ENCODE measurements at places on chromosomes 12 and 14.

DNA sequence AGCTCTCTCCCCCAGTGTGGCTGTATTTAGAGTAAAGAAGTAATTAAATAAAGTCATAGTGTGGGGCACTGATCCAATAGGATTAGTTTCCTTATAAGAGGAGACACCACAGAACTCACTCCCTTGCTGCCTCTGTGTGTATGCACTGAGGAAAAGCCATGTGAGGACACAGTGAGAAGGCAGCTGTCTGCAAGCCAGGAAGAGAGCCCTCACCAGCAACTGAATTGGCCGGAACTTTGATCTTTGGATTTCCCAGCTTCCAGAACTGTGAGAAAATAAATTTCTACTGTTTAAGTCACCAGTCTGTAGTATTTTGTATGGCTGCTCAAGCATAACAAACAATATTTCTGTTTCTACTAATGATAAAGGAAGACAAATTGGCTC lies 368.7 kb upstream of the PRICKLE1 start:
- DNase-seq: no peak

DNA sequence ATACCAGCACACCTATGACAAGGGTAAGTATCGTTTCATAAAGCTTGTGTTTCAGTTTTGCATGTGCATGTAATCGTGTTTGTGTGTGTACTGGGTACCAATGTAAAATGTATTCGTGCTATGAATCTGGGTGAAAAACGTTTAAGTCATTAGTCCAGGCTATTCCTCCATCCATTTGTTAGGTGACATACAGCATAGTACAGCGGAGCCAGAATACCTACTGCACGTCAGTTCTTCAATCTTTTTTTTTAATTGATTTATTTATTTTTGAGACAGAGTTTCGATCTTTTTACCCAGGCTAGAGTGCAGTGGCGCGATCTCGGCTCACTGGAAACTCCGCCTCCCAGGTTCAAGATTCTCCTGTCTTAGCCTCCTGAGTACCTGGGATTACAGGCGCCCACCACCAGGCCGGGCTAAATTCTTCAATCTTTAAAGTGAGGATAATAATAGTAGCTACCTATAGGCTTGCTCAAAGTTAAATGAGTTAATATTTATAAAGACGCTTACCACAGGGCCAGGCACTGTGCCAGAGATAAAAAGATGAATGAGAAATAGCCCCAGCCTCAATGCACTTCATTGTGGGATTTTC lies 661 bp upstream of the RPS26 start:
- no peak for DNase-seq

- DNase-seq: no peak
Observed at GRCh38 chr12:25755136-25755970, 202.3 kb upstream of the LMNTD1 start.

- no peak for DNase-seq
Observed at GRCh38 chr12:64500394-64500793, 48.5 kb downstream of the TBK1 start.

DNA sequence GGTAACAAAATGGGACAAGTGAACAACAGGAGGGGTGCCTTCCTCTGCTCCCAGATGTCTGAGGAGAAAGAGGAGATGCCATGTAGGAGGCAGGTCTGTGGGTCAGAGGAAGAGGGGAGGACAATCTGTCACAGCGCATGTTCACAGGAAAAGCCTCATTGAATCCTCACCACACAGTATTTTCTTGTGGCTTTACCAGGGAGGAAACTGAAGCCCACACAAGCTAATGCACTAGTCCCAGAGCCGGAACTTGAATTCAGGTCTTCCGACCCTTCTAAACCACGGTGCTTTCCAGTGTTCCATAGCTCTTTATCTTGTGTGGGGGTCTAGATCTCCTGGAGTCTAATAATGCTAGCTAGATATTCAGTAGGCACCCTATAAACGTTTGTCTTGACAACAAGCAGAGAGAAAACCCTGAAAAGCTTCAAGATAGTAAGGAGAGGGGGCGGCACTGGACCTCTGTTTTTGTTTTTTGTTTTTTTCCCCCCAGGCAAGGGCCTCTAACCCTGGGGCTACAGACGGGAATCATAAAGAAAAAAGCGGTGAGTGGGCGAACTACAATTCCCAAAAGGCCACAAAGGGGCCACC lies 371 bp upstream of the SHMT2 start:
- no peak for DNase-seq

- no peak for DNase-seq
Observed at GRCh38 chr12:70831543-70831942, 89.0 kb downstream of the PTPRR start.

- no peak for DNase-seq
Observed at GRCh38 chr12:50927356-50927755, 25.0 kb upstream of the HIGD1C start.

DNA sequence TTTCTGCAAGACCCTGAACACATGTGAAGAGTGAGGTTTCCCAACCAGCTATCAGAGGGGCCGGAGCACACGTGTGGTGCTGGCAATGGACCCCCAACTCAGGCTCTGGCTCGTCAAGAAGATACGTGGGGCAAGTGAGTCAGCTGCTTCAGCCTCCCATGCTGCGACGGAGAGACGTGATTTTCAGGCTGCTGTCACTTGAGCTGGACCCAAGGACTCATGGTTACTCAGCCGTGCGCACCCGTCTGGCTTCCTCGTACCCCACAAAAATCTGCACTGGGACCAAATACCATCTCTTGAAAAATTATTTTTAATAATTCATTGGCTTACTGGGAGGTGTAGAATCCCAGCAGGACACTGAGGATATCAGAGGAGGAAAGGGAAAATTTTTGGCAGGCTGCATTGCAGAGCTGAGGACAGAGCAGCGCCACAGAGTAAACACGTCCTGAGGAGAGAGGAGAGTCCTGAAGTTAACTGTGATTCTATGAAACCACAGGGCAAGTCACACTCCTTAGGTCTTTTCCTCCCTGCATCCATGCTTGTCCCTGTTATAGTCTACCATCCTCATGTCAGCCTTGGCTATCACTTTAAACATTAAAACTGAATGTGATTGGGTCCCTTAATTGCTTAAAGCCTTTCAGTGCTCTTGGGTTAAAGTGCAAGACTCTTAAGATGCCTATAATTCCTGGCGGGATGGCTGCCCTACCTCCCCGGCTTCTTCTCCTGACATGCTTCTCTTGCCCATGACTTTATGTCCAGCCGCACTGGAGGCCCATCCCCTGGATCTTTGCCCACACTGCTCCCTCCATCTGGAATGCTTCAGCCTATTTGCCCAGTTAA lies 95.3 kb upstream of the SLC35F4 start:
- no peak for DNase-seq

GRCh38 chr14:71070169-71070568 lies 162.9 kb downstream of the PCNX1 start:
- DNase-seq: no peak

DNA sequence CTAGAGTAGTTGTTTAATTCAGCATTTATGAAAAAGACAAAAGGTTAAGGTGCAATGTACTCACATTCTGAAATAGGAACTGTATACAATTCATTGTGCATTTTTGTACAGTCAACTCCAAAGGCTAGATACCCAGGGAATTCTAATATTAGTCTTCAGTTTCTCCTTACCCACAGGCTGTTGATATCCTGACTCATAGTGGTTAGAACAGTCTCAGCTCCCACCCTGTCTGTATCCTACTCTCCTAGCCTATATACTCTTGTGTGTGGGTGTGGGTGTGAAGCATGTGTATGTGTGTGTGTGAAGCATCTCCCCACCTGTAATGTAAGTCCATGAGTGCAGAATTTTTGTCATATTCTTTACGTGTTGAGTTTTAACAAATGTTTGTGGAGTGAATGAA lies 229.5 kb downstream of the NAV3 start:
- DNase-seq: no peak

- no peak for DNase-seq
Observed at GRCh38 chr12:121181181-121181580, 28.7 kb upstream of the P2RX4 start.

GRCh38 chr12:123986374-123986965 lies 13.5 kb downstream of the ZNF664 start:
- no peak for DNase-seq

- DNase-seq: no peak
Observed at GRCh38 chr14:106846218-106846617, 1319.8 kb downstream of the TMEM121 start.

DNA sequence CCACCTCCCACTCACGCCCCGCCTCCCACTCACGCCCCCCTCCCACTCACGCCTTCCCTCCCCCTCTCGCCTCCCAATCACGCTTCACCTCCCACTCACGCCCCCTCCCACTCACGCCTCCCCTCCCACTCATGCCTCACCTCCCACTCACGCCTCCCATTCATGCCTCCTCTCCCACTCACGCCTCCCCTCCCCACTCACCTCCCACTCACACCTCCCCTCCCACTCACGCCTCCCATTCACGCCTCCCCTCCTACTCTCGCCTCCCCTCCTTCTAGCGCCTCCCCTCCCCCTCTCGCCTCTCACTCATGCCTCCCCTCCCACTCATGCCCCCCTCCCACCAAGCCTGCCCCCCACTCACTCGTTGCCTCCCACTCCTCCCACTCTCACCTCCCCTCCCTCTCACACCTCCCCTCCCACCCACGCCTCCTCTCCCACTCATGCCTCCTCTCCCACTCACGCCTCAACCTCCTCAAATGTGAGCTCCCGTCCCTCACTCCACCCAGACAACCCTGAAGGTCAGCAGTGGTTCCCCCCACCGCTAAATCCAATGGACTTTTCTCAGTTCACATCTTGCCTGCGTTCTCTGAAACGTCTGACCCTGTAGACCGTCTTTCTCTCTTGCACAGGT lies 39.8 kb downstream of the TMEM63C start:
- DNase-seq: no peak

GRCh38 chr12:19841451-19841850 lies 402.2 kb downstream of the AEBP2 start:
- no peak for DNase-seq

GRCh38 chr14:93112891-93113677 lies 2.6 kb downstream of the ITPK1 start:
- peak; percentile 65 for DNase-seq

GRCh38 chr12:45415393-45415817 lies 199.5 kb downstream of the ANO6 start:
- DNase-seq: no peak

GRCh38 chr14:101489092-101489760 lies 72.1 kb upstream of the DIO3 start:
- no peak for DNase-seq

- no peak for DNase-seq
Observed at GRCh38 chr12:111664961-111665865, 20.5 kb downstream of the BRAP start.

- no peak for DNase-seq
Observed at GRCh38 chr12:44519931-44520330, 356.2 kb downstream of the NELL2 start.

DNA sequence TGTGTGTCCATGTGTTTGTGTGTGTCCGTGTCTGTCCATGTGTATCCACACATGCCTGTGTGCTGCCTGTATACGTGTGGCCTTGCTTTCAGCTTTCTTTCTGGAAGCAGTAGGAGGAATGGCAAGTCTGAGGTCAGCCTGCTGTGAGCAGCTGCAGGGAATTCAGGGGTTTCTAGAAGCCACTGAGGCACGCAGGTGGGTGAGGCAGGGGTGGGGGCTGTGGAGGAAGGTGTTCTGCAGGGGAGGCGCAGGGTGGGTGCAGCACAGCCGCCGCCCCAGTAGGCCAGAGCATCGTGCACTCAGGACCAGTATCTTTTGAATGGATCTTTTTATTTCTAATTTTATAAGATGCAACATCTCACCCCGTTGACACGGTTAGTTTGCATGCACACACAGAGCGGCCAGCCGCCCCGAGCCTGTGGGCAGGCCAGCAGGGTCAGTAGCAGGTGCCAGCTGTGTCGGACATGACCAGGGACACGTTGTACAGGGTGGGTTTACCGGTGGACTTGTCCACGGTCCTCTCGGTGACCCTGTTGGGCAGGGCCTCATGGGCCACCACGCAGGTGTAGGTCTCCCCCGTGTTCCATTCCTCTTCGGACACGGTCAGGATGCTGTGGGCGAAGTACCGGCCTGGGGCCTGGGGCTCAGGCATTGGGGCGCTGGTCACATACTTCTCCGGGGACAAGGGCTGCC lies 327.7 kb downstream of the TMEM121 start:
- no peak for DNase-seq

GRCh38 chr14:28831126-28831525 lies 64.5 kb downstream of the FOXG1 start:
- DNase-seq: no peak

DNA sequence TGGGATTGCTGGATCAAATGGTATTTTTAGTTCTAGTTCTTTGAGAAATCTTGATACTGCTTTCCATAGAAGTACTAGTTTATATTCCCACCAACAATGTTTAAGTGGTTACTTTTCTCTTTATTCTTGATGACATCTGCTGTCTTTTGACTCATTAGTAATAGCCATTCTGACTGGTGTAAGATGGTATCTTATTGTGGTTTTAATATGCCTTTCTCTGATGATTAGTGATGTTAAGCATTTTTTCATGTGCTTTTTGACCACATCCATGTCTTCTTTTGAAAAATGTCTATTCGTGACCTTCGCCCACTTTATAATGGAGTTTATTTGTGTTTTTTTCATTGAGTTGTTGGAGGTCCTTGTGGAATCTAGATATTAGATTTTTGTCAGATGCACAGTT lies 865.7 kb downstream of the SLC6A15 start:
- no peak for DNase-seq

DNA sequence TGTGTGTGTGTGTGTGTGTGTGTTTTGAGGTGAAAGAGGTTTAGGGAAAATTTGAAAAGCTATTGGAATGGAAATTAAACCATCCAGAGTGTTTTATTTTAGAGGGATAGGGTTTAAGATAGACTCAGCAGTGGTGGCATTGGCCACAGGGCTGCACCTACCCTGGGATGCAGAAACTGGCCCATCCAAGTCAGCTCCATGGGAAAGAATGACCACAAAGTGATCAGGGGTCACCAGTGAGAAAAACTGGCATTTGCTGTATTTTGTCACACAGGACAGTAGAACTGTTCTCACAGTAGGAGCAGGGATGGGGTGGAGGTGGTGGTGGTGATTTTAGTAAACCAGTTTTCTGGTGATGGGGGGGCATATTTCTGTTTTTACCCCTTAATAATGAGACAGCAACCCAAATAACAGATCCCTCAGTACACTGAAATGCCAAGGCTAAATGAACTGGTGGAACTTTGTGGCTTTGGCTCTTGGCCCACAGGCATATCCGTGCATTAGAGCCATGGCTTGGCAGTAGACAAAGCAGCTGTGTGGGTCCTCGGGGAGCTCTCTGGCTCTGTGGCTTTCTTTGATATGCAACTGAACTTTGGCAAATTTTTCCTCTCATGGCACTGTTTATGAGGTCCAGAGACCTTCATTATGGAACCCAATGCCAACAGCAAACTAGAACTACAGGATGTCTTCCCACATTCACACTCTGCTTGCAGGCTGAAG lies 348.3 kb downstream of the ZFP36L1 start:
- no peak for DNase-seq

DNA sequence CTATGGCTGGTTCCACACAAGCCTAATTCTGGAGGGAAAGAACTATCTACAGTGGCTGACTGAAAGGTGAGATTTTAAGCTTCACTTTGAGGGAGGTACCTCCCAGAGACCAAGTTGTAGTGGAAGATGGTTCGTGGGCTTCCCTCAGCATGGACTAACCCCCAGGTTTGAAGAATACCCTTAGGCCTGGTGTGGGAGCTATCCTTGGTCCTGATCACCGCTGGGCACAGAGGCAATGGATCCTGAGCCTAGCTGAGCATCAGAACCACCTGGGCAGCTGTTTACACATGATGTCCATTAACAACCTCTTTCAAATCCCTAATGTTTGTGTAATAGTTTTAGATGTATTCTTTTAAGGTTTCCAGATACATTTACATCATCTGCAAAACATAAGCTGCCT lies 10.3 kb downstream of the DAO start:
- no peak for DNase-seq

Data from effector CD8-positive, alpha-beta T cell (primary cell).